ENCODE measurements at places on chromosomes 2 and 18.

GRCh38 chr18:46891742-46892214, 25.5 kb downstream of the PIAS2 start:
- DNase-seq: no peak

DNA sequence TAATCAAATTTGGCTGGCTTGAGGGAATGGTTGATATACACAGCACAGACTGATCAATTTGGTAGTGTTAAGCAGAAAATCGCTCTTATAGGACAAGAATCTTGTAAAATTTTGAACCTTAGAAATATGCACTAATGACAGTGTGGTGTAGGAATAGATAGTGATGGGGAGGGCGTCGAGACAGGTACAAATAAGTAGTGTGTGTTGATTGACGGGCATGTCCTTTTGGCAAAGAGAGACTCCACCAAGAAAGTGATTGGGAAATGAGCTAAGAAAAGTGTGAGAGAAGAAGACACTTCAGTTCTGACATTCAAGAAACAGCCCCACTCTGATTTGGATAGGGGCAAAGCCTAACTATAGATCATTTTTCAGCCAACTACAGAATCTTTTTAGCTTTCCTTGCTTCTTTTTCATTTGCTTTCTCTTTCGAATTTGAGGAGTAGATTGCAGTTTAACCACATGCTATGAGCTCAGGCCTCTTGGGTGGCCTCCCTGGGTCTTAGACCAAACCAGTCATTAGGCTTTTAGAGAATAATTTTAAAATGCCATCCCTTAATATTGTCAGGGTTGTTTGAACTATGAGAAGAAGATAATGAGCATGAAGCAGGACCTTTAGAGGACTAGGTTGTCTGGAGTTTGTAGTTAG, 127.1 kb downstream of the CERS6 start:
- no peak for DNase-seq

DNA sequence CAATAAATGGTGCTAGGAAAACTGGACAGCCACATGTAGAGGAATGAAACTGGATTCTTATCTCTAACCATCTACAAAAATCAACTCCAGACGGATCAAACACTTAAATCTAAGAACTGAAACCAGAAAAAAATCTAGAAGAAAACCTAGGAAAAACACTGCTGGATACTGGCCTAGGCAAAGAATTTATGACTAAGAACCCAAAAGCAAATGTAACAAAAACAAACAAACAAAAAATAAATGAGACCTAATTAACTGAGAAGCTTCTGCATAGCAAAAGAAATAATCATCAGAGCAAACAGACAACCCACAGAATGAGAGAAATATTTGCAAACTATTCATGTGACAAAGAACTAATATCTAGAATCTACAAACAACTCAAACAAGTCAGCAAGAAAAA, 314.0 kb upstream of the REV1 start:
- DNase-seq: no peak

DNA sequence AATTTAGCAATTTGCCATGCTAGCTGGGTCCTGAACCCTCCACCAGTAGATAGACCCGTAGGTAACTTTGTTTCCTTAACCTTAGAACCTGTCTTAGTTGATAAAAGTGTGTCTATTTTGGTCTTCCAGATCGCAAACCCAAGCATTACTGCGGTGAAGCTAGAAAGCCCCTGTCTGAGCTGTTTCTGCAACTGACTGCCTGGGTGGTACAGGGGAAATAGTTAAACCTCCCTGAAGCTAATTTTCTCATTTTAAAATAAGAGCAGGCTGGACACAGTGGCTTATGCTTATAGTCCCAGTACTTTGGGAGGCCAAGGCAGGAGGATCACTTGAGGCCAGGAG, 101.7 kb upstream of the MSH2 start:
- no peak for DNase-seq

GRCh38 chr2:188089901-188090300, 201.8 kb upstream of the GULP1 start:
- no peak for DNase-seq

DNA sequence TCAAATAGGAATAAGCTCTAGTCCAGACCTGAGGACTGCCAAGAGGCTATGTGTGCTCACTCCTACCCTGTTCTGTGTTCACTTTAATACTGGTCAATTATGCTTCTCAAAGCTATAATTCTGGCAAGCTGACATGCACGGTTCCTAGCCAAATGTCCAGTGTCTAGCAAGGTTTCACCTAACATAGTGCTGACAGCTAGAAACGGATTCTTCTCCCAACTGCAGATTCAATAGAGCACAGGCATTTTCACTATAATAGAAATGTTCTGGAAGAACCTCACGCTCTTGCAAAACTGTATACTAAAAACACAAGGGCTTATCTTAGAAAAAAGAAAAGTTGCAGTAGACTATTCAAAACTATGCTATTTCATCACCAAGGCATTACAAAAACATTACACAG, 45.1 kb downstream of the HDAC4 start:
- no peak for DNase-seq

DNA sequence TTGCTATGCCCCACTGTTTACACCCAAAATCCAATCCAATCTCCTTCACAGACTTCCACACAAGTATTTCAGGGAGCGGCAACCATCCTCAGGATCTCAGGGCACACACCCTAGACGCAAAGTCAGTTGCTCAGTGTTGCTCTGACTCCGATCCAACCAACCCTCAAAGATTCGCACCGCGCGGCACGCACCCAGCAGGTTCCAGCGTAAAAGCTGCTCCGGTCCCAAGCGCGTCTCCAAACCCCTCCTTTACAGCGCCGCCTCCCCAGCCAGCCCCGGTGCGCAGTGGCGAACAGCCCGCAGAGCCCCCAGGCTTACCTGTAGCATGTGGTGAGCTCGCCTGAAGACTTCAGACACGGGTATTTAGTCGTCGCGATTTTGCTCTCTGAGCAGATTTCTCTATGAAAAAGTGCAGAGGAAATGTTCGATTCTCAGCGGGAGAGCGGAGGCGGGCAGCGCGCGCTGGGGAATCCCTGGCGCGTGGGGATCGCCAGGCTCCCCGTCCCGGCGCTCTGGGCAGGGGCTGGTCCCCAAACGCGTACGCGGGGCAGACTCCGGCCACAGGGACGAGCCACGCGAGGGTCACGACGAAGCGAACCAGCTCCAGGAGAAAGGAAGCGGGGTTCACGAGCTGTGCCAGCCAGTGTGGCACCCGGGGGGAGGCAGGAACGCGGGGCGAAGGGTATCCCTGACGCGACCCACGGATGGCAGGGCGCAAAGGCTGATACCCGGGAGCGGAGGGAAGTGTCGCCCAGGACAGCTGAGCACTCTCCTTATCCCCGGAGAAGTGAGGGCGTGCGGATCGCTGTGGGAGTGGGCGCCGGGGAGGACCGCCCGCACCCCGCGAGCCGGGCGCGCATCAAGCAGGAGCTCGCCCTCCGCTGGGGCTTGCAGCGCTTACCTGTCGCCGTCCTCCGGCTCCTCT, 650 bp downstream of the CCBE1 start:
- DNase-seq: no peak

GRCh38 chr18:32867936-32868335, 95.1 kb upstream of the KLHL14 start:
- DNase-seq: no peak

GRCh38 chr2:212052412-212053159, 486.0 kb downstream of the ERBB4 start:
- no peak for DNase-seq

- peak; percentile 69 for DNase-seq
These were observed 4.4 kb upstream of the ZEB2 start for GRCh38 chr2:144524118-144525009.

- no peak for DNase-seq
These were observed 220.0 kb downstream of the SMAD2 start for GRCh38 chr18:47710451-47710850.

GRCh38 chr2:202307690-202308089, 42.1 kb downstream of the NOP58 start:
- DNase-seq: no peak

GRCh38 chr2:49861821-49862220, 707.5 kb upstream of the FSHR start:
- no peak for DNase-seq

DNA sequence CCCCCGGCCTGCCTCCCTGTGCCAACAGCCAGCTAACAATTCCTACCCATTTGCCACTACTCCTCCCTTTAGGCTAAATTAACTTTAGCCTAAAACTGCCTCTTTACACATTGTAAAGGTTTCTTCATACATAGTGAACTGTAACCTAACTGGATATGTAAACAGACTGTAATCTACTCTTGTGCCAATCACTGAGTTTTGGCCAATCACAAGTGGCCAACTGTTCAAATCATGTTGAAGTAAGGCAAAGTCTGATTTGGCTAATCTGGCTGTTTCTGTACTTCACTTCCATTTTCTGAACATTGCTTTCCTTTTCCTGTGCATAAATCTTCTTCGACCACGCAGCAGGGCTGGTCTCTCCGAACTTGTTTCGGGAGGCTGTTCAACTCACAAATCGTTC, 103.6 kb upstream of the LYPD6 start:
- DNase-seq: no peak

DNA sequence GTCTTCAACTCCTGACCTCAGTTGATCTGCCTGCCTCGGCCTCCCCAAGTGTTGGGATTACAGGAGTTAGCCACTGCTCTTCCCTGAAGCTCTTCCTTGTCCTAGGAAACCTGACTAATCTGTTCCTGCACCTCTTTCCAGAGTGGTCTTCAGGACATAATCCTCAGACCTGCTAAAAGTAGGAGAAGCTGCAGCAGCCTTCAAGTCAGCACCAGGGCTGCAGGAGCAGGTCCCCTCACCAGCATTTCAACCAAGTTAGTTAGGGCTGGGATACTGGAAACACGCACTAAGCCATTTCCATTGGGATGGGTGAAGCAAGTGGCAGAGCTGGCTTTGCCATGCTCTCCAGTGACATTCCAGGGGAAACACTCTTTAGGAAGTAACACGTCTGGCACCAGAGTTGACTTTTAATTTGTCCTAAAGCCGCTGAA, 9.9 kb downstream of the NCL start:
- DNase-seq: no peak

DNA sequence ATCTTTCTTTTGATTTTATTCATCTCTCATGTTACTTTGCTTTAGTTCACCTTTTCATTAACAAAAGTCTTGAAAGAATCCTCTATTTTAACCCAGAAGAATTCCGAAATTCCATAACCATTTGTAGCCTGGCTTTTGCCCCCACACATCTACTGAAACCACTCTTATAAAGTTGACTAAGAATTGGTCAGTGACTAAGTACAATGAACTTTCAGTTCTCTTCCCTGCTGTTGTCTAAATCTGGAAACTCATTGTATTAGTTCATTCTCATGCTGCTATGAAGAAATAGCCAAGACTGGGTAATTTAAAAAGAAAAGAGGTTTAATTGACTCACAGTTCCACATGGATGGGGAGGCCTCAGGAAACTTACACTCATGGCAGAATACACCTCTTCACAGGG, 49.9 kb upstream of the PNPT1 start:
- DNase-seq: no peak

- no peak for DNase-seq
These were observed 9.6 kb downstream of the FBXO15 start for GRCh38 chr18:74137920-74138538.

- peak; percentile 80 for DNase-seq
These were observed at the start of gene FMNL2 for GRCh38 chr2:152335016-152335725. TSS of gene FMNL2 (plus strand) at chr2:152335174.

DNA sequence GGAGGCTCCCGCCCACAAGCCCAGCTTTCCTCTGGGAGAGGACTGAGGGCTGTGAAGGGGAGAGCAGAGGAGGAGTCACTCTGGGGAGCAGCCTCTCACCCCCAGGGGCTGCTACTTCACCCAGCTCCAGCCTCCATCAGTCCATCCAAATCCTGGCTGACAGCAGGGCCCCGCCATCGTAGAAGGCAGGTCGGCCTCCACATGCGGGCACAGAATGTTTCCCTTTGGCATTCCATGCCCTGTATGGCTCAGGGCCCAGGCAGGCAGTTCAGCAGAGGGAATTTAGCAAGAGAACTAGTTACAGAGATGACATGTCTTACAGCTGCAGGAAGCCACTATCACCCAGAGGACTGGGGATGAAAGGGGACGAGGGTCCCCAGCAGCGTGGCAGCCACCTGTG, 6.4 kb upstream of the ODC1 start:
- DNase-seq: no peak

DNA sequence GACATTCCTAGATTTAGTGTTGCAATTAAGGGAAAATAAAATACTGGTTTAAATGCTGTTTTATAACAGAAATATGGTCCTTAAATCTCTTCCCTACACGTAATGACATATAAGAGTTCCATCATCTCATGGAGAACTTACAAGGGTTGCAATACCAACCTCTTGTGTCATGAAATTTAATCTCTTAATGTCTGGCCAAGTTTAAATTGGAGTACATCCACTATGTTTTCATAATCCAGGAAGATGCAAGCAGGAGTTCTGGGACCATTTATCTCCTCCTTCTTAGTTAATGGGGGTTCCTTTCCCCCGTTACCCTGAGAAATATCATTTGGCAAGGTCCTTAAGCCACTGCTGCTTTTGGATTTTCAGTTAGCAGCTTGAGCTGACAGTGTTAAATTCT, 126.0 kb upstream of the ACVR2A start:
- DNase-seq: no peak

DNA sequence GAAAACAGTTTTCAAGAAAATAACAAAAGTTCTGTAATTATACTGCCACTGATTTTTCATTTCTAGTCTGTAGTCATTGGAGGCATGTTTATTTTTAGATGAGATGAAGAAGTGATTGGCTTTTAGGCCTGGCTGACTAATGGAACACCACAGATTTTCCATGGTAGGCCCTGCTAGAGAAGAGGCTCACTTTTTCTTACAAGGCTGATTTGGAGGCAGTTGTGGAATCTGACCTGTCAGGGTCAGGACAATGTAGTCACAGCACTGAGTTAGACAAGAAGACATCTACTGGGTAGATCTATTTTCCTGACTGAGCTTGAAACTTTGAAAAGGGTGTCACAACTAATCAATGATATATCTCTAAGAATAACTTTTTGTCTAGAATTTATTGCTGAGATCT, 43.9 kb downstream of the KDM3A start:
- DNase-seq: no peak

DNA sequence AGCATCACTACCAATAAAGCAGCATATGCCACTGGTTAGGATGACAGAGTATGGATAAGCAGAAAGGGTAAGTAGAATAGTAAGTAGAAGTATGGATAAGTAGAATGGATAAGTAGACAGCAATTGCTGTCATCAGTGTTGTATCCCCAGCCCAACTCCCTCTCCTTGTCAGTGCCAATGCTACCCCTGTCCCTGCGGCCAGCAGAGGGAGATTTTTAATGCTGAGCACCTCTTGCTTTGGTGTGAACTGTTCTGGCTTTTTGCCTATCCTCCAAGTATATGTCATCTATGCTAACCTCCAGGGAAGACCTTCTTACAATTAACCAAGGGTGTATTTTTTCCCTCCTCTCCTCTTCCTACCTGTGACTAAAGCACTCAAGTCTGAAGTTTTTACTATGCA, 136.7 kb upstream of the SPHKAP start:
- DNase-seq: no peak

DNA sequence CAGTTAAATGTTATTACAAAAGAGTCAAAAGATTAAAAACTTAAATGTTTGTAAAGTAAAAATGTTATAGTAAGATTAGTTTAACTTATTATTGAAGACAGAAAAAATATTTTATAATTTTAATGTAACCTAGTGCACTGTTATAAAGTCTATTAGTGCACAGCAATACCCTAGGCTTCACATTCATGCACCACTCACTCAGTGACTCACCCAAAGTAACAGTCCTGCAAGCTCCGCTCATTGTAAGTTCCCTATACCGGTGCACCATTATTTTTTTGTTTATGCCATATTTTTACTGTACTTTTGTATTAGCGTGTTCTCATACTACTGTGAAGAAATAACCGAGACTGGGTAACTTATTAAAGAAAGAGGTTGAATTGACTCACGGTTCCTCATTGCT, 759.7 kb upstream of the CDH7 start:
- DNase-seq: no peak

- no peak for DNase-seq
These were observed 378.8 kb downstream of the SLC4A3 start for GRCh38 chr2:220006152-220006621.

GRCh38 chr2:158045362-158045761, 56.3 kb upstream of the UPP2 start:
- no peak for DNase-seq
